ENCODE measurements at places on chromosomes 12 and 14.

GRCh38 chr14:53871951-53872350 is 84.7 kb downstream of the BMP4 start:
- no peak for DNase-seq

DNA sequence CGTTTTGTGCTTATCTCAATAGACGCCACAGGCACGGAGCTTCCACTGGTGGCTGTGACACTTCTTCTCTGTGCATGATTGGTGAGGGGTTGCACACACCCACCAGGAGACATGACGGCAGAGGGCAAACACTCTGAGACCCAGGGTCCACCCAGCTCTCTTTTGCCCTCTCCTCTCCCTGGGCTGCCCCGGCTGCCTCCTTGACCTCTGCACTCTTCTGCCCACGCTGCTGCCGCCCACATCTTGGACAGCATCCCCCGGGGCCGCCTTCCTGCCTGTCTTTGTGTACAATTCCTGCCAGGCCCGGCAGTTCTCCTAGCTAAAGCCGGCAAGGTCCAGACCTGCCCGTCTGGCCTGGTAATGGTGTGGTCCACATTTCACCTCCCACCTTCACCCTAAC is 44.7 kb downstream of the DPF3 start:
- DNase-seq, result no peak

- peak; percentile 43 for DNase-seq
Observed at GRCh38 chr14:103522649-103523574, at the start of gene CKB. Gene CKB (minus strand): TSS chr14:103522830. CDS start chr14:103522493, 337 bp downstream.

GRCh38 chr12:124543052-124543589 is 24.3 kb downstream of the NCOR2 start:
- no peak for DNase-seq

GRCh38 chr12:53588123-53588522 is 38.1 kb downstream of the ATF7 start:
- no peak for DNase-seq

- DNase-seq, result no peak
Observed at GRCh38 chr12:19434538-19434937, 4.8 kb upstream of the AEBP2 start.

DNA sequence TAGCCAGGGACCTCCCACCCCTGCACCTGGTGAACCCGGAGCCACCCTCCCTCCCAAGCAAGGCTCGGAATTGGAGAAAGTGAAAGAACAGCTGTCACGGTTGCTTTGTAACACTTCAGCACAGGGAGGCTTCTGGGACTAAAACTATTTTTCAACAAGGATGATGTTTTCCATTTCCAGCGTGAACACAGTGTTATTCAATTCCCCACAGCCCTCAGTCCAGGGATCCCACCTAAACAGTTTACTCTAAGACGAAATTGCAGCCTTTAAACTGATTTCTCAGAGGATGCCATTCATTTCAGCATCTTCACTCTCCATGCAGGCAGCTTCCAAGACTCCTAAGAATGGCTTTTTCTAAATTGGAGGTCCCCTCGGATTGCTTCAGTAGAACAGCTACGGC is 229.2 kb downstream of the SLC15A4 start:
- no peak for DNase-seq

GRCh38 chr12:29782285-29782870 is 1.4 kb downstream of the TMTC1 start:
- DNase-seq, result no peak

DNA sequence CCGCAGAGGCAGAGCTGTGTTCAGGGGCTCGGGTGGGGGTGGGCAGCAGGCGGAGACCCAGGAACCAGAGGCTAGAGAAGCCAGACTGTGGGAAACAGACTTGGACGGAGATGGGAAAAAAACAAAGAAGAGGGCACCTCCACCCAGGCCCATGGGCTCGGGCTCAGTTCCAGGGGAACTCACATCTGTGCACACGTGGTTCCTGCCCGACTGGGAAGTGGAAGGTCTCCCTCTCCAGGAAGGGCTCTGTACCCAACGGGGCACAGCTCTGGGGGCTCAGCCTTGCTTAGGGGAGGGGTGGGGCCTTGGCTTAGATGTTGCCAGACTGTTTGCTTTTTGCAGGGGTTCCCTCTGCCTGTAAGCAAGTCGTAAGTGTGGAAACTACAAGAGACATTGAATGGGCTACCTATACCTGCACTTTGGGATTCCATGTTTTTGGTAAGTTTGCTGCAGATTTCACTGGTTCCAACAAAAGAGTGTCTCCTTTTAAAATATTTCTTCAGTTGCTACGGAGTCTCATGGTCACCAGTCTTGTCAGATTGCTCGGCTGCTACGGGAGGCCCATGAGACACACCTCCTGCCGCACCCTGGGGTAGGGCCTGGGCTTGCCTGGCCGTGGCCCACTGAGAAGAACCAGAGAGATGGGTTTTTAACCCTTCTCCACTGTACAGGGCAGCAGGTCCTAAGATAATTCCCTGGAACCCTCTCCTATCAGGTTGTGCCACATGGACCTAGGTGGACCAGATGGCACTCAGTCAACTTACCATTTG is 127.6 kb upstream of the EVL start:
- DNase-seq, result no peak

GRCh38 chr14:49692193-49692757 is 645 bp upstream of the KLHDC1 start:
- DNase-seq, result no peak

- no peak for DNase-seq
Observed at GRCh38 chr12:107649661-107650061, 35.9 kb upstream of the PWP1 start.

GRCh38 chr12:4567073-4567881 is 5.3 kb downstream of the DYRK4 start:
- no peak for DNase-seq

DNA sequence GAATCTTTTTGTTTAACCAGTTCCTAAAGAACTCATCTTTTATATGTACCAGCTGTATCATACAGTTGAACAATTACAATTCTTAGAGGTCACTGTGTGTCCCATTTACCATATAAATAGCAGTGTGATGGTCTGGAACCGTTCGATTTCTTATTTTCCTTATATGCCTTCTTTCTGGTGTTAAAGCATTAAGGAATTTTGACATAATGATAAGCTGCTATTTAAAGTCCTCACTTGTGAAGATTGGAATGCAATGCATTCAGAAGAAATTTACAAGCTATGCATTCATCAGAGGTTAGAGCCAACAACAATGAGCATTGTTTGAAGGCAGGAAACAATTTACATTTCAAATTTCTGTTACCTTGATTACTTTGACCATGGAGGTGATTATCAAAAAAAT is 80.0 kb upstream of the PRICKLE1 start:
- no peak for DNase-seq

- peak; percentile 71 for DNase-seq
Observed at GRCh38 chr14:89190765-89191513, 226.1 kb downstream of the FOXN3 start.

DNA sequence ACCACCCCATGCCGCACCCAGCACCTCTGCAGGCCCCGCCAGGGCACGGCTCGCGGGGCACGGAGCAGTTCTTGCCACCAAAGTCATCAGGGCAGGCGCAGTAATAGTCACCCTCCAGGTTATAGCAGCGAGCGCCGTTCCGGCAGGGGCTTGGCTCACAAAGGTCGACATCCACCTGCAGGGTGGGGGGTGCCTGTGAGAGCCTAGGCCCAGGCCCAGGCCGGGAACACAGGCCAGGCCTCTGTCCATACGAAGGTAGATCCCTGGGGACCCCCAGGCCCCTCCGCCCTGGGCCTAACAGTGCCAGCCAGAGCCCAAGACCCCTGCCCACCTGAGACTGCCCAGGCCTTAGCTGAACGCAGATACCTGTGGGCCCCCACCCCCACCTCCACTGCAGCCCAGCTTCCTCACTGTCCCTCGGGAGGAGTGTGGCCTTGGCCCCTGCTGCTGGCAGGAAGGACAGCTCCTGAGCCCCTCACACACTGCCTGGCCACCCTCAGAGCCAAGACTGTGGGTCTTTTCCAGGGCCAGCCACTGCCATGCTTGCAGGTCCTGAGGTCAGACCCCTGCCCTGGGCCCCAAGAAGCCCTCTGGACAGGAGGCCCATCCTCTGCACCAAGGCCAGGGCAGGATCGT is 19.3 kb downstream of the JAG2 start:
- no peak for DNase-seq

DNA sequence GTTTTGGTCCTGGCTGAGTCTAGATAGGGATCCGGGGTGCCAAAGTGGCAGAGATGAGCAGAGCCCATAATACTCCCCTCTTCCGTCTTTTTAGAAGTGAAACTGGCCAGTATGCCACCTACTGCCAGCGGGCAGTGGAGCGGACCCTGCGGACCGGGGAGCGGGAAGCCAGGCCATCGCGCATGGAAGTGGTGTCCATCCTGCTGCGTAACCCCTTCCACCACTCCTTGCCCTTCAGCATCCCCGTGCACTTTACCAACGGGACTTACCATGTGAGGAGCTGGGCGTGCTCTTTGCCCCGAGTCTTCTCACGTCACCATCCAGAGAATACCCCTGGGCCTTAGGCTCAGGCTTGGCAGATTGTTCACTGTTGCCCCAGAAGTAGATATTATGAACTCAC is 21.0 kb downstream of the PIGH start:
- DNase-seq, result no peak

- DNase-seq, result no peak
Observed at GRCh38 chr12:40942326-40942725, 245.8 kb upstream of the PDZRN4 start.

DNA sequence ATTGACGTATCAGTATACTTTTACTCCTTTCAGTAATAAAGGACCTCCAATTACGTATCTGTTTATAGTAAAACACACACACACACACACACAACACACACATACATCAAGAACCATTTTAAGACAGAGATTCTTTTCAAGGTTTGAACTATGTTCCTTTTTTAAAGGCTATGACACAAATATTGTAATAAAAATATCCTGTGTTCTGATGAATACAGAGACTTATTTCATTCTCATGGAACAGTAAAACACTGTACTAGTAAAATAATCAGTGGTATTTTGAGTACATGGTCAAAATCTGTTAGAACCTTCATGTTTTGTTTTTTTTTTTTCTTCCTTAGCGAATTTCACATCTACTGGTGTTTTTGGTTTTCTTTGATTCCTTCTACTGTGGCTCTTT is 7.6 kb downstream of the FLRT2 start:
- DNase-seq, result no peak

GRCh38 chr14:63672417-63673180 is 30.9 kb upstream of the WDR89 start:
- no peak for DNase-seq

GRCh38 chr12:66035288-66035966 is 95.1 kb downstream of the LLPH start:
- DNase-seq, result no peak

DNA sequence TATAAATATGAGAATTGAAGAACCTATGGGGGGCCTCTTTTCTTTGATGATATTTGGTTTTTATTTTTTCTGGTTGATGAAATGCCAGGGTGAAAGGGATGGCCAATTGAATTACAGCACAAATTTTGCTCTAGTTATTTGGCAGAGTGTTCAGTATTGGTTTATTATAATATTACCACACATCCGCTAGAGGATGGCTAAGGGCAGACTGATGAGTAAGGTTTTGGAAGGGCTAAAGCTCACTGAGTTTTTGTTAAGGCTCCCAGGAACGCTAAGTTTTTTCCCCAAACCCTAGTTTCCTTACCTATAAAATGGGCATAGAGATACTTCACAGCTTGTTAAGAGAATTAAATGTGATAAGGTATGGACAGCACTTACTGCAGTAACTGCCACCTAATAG is 34.3 kb upstream of the LRRC10 start:
- no peak for DNase-seq

GRCh38 chr12:110339184-110339952 is 58.3 kb downstream of the ATP2A2 start:
- no peak for DNase-seq

DNA sequence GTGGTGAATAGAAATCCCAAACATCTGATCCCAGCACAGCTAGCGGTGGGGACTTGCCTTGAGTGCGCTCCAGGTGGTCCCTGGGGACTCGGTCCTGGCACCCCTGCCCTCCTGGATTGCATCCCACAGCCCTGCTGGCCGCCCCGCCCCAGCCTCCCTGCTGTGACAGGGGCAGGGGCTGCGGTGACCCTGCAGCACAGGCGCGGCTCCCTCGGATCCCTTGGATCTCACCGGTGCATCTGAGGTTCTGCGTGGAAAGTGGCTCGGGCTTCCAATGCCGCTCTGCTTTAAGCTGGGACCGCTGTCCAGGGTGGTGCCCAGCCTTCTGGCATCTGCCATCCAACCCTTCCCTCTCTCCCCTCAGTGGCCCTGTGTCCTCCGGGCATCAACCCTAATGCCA is 16.0 kb downstream of the ANKRD9 start:
- no peak for DNase-seq

DNA sequence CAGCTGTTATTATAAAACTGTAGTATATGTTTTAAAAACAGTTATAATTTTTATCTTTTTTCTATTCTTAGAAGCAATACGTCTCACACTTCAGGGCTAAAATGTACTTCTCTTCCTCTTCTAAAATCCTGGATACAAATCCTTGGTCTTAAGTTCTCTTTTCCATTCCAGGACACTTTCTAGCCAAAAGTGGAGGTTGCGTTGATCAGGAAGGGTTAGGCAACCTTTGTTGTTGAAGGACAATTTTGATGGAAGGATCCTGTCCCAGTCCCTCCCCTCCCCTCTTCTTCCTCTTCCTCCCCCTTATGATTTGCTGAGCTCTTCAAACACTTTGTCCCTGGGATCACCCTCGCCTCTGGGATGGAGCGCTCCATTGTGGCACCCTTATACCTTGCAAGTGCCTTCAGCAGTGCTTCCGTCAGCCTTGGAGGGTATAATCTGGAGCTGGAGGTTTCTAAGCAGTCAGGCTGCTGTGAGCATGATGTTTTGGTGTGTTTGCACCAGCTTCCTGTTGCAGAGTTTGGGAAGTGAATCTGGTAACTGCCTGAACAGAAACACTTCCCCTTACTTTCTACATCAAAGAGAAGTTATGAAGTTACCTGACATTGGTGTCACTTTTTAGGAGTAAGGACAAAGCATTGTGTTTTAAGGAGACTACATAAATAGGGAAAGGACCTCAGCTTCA is 87.4 kb upstream of the SLC38A2 start:
- no peak for DNase-seq

- DNase-seq, result no peak
Observed at GRCh38 chr14:57578801-57579200, 85.1 kb upstream of the CCDC198 start.

GRCh38 chr14:33430414-33431035 is 491.8 kb downstream of the NPAS3 start:
- DNase-seq, result no peak

DNA sequence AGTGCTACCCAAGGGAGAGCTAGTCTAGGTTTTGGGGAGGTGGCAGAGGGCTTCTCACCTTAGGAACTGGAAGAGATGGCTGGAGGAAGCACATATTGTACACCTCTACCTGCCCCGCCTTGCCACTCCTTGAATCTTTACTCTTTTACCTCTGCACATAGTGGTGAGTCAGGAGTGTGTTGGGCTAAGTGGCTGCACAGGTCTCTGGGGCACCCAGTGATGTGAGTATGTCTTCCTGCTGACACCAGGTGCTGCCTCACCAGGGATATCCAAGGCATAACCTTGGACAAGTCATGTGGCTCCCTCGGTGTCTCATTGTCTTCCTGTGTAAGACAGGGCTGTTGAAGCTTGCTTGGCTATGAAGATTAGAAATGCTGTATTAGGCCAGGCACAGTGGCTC is 19.8 kb upstream of the CABP1 start:
- no peak for DNase-seq
